ENCODE measurements at places on chromosomes 7 and 10.
A peak's percentile ranks its signal among the peaks of the same experiment; 100 is the strongest.

- peak; percentile 53 for DNase-seq
These were observed 31.7 kb downstream of the PAPOLB start for GRCh38 chr7:4830176-4830575.

- DNase-seq = no peak
These were observed 354.8 kb downstream of the CXCL12 start for GRCh38 chr10:44030132-44030531.

DNA sequence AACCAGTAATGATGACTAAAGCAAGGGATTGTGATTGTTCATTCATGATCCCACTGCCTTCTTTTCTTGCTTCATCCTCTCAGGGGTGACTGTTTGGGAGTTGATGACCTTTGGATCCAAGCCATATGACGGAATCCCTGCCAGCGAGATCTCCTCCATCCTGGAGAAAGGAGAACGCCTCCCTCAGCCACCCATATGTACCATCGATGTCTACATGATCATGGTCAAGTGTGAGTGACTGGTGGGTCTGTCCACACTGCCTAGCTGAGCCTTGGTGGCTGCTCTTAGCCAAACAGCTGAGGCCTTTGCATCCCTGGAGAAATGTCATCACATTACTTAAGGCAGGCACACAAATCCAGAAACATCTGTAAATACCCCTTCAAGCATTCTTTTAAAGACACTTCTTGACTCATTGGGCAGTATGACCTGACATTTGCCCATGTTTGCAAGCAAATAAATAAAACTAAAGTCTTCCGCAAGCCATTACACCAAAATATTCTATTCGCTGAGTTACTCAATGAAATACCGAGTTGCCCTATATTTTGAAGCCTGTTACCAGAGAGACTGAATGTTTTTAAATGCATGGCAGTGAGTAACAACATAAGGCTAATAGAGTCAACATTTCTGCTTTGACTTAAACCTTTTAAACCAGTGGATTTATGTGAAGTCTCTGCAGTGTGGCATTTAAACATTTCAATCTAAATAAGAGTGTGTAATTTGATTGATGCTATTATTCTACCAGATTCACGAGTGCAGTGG, 166.3 kb upstream of the LANCL2 start:
- DNase-seq = no peak

DNA sequence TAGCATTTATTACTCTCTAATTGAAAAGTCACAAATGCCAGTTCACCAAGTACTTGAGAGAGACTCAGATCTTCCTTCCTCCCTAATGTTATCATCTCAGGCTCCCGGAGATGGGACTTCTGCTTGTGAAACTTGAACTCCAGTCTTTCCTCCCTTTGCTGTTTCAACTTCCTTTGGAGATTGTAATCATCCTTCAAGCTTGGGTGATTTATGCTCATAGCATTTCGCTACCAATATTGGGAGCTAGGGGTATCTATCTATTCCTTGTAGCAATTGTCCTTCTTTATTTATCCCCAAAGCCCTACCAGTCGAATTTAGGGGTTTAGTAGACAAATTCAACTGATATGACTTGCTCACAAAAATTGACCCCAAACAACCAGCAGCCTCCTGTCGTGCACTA, 117.9 kb upstream of the STARD3NL start:
- DNase-seq = no peak
